ENCODE measurements at places on chromosomes 2 and 18.

- DNase-seq: no peak
These were observed 169.5 kb downstream of the MTCL1 start for GRCh38 chr18:8874872-8875271.

DNA sequence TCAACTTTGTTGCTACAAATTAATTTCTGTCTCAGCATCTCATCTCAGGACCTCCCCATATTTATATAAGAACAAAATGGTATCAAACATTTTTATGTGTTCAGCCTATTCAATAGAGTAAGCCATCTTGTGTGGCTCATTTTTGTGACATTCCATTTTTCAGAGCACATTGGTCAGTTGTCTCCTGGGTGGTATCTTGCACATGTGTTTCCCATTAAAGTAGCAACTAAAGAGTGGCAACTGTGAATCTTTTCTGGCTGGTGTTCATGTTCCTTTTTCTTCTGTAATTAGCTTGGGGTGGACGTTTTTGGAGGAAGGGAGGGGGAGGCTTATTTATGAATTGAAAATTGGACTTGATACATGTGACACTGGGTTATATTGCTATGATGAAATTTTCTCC, 45.4 kb upstream of the EFEMP1 start:
- no peak for DNase-seq

DNA sequence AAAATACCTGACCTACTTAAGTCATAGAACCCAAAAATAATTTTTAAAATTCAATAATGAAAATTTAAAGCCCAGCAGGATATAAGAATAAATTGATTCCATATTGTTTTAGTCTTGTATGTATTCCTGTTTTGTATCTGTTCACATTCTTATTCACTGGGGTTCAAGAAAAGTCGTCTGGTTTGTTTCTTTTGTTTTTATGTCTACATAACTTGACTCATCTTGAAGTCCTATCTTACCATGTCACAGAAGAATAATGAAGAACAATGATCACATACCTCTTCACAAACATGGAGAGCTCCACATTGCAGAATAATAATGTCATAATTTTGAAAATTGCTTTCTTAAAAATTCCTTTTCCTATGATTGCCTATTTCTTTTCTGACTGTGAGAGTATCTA, 43.4 kb upstream of the LRP1B start:
- DNase-seq: no peak

GRCh38 chr2:28052691-28053090, 162.2 kb downstream of the BABAM2 start:
- DNase-seq: no peak

GRCh38 chr18:2535419-2535910, 35.8 kb downstream of the METTL4 start:
- DNase-seq: no peak

Data from NCI-H2171 (cell line).